Left cardiac atrium (tissue), 4 donors: ENCODE measurements at places on chromosomes 7 and 10. TPM values are rescaled to one million over a fixed set of nuclear protein-coding genes. Genes with fewer than 3 reads are reported as not detected.

- DNase-seq = no peak
Measured at GRCh38 chr10:124220971-124221355, 127.6 kb upstream of the CHST15 start.

The ZPBP gene
- not detected for total RNA-seq

- no peak for DNase-seq
Measured at GRCh38 chr10:101550965-101551364, 37.1 kb downstream of the POLL start.

The JAKMIP3 gene
- total RNA-seq = 0.44 TPM

- DNase-seq = no peak
Measured at GRCh38 chr10:123501148-123501547, 165.0 kb upstream of the GPR26 start.

DNA sequence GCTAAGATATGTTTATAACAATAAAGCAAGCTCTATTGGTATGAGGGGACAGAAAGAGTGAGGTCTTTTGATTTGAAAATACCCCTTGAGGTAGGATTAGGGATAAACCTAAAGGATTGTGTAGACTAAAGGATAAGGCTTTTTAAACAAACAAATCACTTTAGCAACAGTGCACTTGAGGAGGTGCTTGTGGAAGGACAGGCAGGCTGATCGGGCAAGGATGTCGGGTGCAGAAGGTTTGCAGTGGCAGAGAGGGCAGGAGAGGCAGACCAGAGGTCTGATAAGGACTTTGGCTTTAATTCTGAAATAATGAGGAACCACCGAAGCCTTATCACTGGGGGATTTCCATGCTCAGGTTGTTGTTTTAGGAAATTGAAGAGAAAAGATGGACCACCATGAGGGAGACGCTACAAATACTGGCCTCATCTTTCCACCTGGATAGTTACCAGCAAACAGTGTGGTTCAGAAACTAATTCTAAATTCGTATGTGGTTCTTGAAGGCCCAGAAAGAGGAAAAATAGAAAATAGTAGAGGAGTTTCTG, 119.5 kb upstream of the KLF6 start:
- DNase-seq = no peak
